ENCODE measurements at places on chromosomes 6 and 20. TPM values are rescaled to one million over a fixed set of nuclear protein-coding genes. Genes with fewer than 3 reads are reported as not detected.

GRCh38 chr6:167896648-167897047, 69.9 kb downstream of the AFDN start:
- no peak for DNase-seq

DNA sequence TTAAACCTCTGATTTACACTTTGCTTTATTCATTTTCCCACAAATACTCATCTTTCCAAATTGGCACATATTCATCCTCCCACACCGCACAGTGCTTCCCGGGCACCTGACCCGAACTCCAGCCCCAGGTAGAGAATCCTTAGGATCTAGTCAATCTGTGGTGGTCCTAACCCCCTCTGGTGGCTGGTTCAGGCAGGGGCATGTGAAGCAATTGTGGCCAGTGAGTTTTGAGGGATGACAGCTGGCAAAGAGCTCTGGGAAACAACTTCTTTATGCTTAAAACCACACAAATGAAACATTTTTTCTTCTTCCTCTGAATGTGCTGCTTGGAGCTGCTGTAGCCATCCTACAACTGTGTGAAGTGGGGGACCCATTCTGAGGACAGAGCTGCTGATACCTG, 54.7 kb downstream of the ELOVL5 start:
- no peak for DNase-seq

DNA sequence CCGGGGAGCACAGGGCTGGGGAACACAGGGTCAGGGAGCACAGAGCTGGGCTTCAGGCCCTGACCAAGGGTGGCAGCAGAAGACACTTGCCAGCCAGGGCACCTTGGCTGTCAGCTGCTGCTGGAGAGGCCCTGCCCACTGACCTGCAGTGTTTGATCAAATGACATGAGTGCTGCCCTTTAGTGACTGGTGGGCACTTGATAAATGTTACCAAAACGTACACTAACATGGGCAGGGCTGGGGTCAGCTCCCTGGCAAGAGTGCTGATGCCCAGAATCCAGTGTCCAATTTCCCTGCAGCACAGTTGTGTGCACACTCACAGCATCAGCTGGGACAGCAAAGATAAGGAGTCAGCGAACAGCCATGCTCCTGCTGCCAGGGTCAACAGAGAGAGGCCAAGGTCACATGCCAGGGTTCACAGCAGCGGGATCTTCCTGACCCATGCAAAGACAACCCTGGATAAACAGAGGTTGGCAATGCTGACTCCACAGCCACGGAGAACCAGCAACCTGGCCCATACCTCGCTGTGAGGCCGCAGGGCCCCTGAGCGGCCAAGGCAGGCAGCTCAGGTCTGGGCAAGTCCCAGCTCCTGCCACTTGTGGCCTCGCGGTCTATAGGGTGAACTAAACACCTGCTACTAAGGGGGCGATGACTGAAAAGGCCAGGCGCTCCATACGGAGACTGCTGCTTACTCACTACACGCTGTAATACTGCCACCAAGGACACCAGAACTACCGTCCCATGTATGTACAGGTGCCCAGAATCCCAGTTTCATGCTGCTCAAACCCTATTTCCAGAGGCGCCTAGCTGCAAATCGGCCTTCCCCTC, 46.3 kb downstream of the NINL start:
- no peak for DNase-seq

GRCh38 chr6:336159-337114, 44.1 kb downstream of the DUSP22 start:
- no peak for DNase-seq

DNA sequence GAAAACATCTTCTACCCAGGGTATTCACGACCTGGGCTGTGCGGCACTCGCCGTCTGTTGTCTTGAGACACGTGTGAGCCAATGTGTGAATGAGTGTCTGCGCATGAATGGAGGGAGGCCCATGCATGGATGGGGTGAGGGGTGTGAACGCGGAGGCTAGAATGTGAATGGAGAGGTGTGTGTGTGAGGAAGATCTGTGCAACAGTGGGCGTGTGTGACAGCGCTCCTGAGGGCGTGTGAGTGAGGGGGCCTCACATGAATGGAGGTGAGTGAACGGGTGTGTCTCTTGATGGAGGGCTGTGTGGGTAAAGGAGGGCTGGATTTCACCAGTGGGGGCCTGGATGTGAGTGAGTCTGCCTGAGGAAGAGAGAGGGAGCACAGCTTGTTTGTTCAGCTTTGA, 146.0 kb downstream of the LRFN2 start:
- no peak for DNase-seq

DNA sequence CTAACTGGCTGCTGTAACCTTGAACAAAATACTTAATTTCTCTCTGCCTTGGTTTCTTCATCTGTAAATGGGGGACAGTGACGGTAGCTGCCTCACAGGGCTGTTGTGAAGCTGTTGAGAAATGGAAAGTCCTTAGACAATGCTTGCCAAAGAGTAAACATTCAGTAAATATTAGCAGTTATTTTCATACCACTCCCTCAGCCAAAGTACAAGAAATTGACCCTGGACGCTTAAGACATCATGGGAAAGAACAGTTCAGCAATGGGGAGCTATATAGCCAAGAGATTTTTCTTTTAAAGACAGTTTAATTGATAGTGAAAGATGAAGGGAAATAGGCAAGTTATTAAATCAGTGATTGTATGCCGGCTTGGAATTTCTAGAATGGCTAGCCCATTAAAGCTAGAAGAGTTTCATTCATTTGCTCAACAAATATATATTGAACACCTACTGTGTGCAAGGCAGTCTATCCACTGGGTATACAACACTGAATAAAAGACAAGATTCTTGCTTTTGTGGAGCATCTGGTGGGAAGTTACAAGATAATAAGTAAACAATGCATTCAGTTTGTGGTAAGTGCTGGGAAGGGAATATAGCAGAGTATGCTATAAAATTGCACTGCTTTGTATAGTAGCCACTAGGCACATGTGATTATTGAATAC, 2.0 kb downstream of the CTNNBL1 start:
- no peak for DNase-seq

GRCh38 chr6:20217324-20217855, 5.1 kb upstream of the MBOAT1 start:
- no peak for DNase-seq

DNA sequence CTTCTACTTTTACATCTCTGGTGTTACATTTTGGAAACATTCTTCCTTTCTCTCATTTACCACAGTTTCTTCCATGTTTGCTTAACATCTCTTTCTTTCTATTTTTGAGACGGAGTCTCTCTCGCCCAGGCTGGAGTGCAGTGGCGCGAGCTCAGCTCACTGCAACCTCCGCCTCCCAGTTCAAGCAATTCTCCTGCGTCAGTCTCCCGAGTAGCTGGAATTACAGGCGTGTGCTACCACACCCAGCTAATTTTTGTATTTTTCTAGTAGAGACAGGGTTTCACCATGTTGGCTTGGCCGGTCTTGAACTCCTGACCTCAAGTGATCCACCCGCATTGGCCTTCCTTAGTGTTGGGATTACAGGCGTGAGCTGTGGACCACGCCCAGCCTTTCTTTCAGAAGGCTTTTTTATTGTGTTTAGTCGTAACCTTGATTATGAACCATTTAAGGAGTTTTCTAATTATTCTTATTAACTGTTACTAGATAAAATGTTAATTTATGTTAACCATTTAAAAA, 27.8 kb downstream of the MAP3K4 start:
- DNase-seq, result no peak

DNA sequence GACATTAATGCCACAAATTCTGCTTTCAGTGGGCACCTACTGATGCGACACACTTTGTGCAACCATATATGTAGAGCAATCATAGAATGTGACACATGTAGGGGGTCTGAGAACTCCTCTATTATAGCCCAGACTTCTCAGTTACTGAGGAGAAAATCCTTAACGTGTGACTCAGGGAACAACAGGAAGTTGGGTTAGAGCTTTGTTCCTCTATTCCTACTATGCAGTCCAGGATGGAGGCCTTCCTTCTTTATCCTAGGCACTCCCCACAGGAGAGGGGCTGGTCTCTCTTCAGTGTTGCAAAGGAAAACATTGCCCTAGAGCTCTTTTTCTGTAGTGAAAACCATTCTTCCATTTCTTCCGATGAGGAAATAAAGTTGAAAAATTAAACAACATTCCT, 39.6 kb upstream of the RCAN2 start:
- no peak for DNase-seq

GRCh38 chr6:112539355-112539754, 192.2 kb downstream of the RFPL4B start:
- no peak for DNase-seq

- DNase-seq, result no peak
Observed at GRCh38 chr6:145850671-145851070, 36.1 kb upstream of the FBXO30 start.

GRCh38 chr6:25746968-25747367, 7.6 kb upstream of the SLC17A4 start:
- DNase-seq, result no peak

DNA sequence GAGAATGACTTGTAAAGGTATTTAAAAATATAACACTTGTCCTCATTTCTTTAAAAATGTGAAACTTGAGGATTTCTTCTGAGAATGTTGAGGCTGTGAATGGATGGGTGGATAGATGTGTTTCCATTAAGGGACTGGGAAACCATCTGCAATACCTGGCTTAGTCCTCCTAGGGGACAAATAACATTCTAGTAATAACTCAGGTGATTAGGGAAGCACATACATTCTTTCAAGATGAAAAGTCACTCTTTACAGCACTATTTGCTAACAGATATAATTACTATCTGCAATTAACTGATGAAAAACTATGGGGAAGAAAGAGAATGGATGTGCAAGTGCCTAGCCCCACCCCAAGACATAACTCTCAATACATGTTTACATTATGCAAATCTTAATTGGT, 542.3 kb downstream of the CD83 start:
- no peak for DNase-seq

GRCh38 chr20:1417273-1417672, 24.4 kb upstream of the FKBP1A start:
- no peak for DNase-seq

DNA sequence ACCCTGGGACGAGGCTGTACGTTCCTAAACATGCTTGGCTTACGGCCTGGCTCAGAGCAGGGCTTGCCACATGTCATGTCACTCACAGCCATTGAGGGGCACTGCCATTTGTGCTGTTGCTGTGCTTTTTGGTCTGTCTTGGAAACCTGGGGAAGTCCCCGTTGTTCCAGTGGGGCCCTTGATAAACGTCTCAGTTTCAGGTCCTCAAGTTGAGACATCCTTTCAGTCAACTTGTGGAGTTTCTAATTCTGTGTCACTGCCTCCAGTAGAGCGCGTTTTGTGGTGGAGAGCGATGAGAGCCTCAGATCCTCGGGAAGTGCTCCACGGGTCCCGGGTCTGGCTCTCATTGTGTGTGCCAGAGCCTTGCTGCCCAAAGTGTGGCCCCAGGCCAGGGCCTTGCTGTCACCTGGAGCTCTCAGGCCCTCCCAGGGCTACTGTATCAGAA, 43.0 kb upstream of the CCR6 start:
- DNase-seq, result no peak

GRCh38 chr6:170179616-170180324, 111.1 kb downstream of the DLL1 start:
- no peak for DNase-seq

GRCh38 chr20:19758501-19759331, 658 bp downstream of the RIN2 start:
- DNase-seq, result peak; percentile 86

DNA sequence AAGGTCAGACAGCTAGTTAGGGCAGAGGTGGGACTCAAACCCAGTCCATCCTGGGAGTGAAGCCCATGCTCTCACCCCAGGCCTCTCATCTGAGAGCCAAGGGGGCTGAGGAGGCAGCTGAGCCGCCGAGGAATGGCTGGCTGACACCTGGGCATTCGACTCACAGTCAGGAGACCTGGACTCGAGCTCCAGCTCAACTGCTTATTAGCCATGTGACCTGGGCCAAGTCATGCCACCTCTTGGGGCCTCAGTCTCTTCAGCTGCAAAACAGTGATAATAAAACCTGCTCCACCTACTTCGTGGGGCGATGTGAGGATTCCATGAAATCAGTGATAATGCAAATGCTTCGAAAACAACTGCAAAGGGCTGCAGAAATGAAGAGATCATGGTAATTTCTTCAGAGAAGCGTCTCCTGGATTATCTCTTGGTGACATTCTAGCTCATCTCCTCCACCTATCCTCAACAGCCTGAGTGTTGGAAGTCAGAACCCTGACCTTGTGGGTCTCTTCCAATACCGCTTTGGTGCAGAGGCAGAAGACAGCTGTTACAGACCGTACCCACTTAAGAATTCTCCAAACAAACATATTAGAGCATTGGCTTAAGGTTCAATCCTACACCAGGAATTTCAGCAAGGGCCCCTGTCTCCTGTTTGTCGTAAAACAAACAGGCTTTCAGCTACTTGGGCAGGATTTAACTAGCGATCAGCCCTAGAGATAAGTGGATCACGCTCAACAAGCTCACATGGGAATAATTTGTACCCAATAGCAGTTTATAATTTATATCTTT, 60.0 kb upstream of the PIM1 start:
- no peak for DNase-seq

- DNase-seq, result no peak
Observed at GRCh38 chr20:12058216-12058615, 140.5 kb downstream of the BTBD3 start.

- no peak for DNase-seq
Observed at GRCh38 chr6:130602151-130602770, 224.9 kb upstream of the SMLR1 start.

GRCh38 chr6:44079672-44080071, 47.6 kb downstream of the MRPL14 start:
- DNase-seq, result no peak

- no peak for DNase-seq
Observed at GRCh38 chr6:140980265-140980887, 1152.3 kb upstream of the GJE1 start.

DNA sequence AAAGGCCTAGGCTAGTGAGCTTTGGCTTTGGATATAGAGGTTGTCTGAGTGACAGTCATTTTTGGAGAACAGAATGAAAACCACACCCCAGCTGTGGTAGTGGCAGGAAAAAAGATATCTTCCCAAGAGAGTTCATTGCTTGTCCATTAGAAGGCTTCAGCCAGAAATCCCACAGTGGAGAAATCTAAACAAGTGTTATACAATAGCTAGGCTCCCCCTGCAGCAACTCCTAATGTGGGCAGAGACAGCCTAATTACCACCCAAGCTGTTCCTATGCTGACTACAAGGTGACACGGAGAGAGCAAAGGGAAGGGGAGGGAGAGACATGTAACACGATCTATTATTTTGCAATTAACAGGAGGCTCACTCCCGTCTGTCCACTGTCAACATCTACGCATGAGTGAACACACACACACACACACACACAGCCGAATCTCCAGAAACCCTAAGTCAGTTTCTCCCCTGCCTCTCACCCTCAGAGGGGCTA, 147.5 kb upstream of the TCF21 start:
- DNase-seq, result no peak

- DNase-seq, result no peak
Observed at GRCh38 chr6:25608558-25609174, 43.3 kb upstream of the SCGN start.

- no peak for DNase-seq
Observed at GRCh38 chr20:56362833-56363413, 4.1 kb downstream of the FAM210B start.

GRCh38 chr6:21180155-21180554, 413.4 kb upstream of the SOX4 start:
- DNase-seq, result no peak

- DNase-seq, result peak; percentile 78
Observed at GRCh38 chr20:46057856-46058598, 29.0 kb downstream of the SLC12A5 start.

FILIP1 gene
- 17.4 TPM for total RNA-seq

ZNF165 gene
- total RNA-seq, result 2.2 TPM

C20orf144 gene
- total RNA-seq, result not detected

COX4I2 gene
- 17.1 TPM for total RNA-seq

UNC5CL gene
- total RNA-seq, result 1.1 TPM

SLX4IP gene
- 5.8 TPM for total RNA-seq

VGLL2 gene
- total RNA-seq, result not detected

CFAP61 gene
- total RNA-seq, result 8.6 TPM
